ENCODE measurements at places on chromosomes 1 and 21.
A peak's percentile ranks its signal among the peaks of the same experiment; 100 is the strongest.

DNA sequence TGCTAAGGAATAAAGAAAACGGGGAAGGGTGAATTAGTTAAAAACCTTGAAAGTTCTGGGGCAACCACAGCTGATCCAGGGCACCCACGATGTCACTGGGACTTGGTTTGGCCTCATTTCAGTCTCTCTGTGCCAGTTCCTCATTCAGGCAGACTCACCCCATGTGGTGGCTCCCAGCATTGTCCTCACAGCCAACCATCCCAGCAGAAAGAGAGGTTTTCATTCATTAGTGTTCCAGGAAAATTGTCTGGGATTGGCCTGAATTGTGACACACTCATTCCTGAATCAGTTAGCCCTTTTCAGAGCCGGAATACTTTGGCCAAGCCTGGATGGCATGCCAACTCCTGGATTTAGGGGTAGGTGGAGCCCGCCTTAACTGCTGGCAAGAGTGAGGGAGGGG, 367.7 kb downstream of the PRDM2 start:
- DNase-seq: no peak

- DNase-seq: no peak
Measured at GRCh38 chr1:180231936-180232335, 1.9 kb downstream of the LHX4 start.

DNA sequence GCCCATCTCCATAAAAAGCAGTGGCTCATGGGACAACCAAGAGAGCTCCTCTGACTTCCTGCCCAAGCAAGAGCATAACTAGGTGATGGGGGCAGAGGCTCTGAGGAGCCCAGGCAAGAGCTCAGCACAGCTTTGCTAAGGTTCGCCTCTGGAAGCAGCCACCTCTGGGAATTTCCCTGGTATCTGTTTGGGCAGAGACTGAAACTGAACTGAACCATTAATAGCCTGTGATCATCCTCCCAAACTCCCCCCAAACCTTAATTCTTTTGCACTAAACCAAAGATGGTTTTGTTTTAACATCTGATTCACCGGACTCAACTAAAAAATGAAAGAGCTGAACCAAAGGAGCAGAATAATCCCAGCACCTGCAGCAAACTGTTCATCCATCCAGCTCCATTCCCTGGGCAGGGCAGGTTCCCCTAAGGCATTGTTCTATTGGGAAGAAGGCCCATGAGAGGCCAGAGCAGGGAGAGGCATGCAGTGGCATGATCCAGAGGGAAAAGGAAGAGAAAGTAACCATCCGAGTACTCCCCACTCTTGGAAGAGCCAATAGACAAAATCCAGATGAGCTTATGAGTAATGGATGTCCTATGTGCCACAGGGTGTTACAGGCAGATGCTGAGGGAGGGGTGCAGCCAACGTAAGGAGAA, 77.8 kb upstream of the KAZN start:
- no peak for DNase-seq

DNA sequence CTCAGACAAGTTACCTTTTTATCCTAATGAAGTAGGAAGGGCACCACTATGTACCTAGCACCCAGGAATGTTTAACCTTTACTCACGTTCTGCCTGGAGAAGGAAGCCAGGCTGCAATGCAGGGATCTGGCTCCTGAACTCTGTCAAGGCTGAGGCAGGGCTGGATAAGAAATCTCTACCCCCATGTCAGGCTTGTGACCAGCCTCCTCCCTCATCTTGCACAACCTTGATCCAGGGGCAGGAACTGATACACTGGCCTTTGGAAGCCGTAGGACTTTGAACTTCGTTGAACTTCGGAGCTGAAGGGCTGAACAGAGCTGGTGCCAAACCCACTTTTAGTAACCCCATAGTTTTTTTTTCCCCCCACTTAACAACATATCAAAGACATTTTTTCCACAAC, 8.0 kb upstream of the AKR1A1 start:
- no peak for DNase-seq

DNA sequence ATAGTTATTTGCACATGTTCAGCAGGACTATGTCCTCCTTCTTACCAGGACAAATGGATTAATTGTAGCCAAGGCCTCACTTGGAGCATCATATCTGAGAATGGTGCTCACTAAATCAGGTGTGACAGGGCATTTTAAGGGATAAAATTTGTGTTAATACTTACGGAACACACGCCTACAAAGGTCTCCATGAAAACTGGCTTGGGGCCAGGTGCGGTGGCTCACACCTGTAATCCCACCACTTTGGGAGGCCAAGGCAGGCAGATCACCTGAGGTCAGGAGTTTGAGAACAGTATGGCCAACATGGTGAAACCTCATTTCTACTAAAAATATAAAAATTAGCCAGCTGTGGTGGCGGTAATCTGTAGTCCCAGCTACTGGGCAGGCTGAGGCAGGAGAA, 75.1 kb upstream of the CAPZB start:
- DNase-seq: no peak

GRCh38 chr1:41507110-41507720, 22.7 kb upstream of the EDN2 start:
- DNase-seq: no peak

DNA sequence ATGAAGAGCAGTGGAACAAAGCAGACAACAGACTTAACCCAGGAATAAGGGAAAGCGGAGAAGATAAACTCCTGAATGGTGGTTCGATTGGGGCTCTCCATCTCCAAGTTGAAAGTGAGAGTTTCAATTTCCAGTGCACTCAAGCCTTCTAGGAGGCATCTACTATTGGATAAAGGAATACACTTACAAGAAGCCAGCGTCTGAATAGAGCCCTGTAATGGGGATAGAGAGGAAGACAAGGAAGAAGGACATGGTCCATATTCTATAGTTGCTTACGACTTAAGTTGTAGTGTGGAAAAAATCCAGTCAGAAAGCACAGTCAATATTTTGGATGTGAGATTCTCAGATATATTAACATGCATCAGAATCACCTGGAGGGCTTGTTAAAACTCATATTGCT, at the start of gene OR6K2:
Gene OR6K2 (minus strand): TSS at position 101 of the 400 bp plus-strand sequence. CDS start 0 bp downstream, at position 101.
- DNase-seq: no peak

- DNase-seq: no peak
Measured at GRCh38 chr1:111895017-111895416, 94.5 kb downstream of the KCND3 start.

GRCh38 chr1:200453553-200453905, 43.7 kb upstream of the ZNF281 start:
- DNase-seq: no peak

DNA sequence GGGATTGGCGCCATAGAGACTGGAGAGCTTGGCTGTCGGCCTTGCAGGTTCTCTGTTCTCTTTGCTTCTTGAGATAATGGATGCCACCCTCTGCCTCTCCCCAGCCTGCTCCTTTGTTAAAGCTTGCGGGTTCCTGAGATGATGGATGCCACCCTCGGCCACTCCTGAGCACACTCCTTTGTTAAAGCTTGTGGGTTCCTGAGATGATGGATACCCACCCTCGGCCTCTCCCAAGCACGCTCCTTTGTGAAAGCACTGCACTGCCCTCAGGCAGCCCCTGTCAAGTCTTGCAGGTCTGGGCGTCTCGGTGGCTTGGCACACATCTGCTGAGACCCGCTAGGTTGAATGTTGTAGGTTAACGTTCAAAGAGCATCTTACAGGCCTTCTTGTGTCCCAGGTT, 76.5 kb downstream of the SCCPDH start:
- no peak for DNase-seq

DNA sequence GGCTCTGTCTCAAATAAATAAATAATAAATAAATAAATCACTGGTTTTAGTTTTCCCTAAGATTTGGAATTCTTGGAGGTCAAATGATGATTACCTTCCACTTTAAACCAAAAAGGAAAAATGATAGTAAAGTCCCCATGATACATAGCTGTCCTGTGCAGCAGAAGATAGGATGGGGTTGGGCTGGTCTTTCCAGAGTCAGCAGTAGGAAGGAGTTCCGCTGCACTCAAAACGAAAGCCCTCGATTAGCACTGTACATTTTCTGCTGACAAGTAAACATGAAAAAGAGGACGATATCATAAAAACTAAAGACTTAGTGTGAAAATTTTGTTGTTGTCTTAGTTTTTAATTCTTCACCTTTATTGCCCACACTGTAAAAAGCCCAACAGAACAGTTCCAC, 79.7 kb downstream of the ATP5PO start:
- no peak for DNase-seq

DNA sequence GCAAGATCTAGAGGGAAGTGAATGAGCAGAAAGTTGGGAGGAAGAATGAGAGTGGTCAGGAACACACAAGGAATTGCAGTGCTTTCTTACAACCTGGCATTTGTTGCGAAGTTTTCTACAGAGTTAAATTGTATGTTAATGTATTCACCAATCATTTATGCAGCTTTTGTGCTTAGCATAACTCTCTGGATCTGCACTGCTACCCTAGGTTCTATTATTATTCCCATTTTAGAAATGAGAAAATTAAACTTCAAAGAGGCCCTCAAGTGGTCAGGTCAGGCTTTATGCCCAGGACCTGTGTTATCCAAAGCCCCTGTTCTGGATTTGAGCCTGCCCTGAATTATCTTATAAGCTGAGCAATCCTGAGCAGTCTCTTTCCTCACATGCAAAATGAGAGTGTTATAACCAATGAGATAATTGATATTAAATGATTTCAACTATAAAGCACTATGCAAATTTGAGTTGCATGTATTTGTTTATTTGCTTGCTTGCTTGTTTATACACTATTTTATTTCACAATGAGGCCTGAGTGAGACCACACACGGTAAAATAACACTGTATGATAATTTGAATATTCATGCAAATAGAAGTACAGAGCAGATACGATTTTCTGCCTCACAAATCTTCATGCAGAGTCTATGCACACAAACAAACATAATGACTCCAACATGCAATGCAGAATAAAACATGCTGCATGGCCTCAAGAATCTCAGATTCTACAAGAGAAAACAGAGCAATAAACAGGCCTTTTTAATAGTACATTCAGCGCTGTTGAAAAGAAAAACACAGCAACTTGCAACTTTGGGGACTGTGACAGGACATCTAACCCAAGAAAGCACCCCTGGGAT, 323.0 kb downstream of the PLPP3 start:
- DNase-seq: no peak

DNA sequence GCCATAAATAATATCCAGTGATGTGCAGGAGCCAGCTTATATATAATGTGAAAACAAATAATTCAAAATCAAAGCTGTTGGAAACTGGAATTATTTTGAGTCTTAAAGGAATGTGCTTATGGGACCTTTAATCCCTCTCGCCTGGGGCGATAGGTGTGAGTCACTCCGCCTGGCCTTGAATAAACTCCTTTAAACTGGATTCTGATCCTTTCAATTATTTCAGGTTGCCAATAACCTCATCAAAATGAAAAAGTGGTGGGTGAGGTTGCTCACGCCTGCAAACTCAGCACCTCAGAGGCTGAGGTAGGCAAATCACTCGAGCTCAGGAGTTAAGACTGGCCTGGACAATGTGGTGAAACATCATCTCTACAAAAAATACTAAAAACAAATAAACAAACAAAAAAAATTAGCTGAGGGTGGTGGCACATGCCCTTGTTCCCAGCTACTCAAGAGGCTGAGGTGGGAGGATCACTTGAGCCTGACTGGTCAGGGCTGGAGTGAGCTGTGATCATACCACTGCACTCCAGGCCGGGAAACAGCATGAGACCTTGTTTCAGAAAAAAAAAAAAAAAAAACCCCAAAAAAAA, 11.4 kb upstream of the SLC2A5 start:
- no peak for DNase-seq

DNA sequence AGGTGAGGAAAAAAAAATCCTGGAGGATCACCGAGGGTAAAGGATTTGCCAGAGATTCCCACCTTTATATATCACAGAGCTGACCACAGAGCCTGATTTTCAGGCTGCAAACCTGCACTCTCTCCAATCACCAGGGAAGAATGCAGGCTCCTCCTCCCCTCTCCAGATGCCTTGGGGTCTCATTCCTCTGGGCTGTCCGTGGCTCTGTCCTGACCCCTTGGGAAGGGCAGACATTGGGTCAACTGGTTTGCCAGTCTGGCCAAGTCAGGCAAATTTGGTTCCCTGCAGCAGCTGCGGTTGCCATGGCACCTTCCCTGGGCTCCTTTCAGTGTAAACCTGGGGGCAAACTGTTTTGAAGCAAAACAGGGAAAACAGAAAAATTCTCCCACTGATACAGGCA, 11.6 kb upstream of the OPRD1 start:
- DNase-seq: no peak

DNA sequence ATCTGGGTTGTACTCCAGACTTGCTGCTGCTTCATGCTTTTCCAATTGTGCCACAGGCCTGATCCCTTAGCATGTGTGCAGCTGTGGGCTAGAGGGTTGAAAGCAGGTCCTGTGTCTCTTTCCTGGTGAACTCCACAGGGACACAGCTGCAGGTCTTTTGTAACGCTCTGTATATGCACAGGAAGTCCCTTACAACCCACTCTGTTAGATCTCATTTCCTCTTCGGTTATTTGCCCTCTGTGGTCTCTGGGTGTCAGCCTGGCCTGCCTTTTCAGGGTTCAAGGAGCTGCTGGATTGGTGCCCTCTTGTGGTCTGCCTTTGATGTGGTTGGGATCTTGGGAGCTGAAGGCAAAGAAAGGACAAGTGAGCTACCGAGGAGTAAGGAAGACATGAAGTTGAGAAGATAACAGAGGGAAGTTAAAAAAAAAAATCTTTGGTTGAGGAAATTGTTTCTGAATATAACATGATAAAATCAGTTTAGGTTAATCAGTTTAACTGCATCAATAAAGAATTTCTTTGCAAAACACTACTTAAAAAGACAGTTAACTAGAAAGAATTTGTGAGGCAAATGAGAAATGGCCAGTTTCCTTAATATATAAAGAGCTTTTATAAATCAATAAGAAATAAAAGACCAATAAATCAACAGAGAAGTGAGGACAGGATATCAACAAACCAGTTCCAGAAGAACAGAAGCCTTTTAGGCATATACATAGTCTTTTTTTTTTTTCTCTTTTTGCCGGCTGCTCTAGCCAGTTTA, 44.1 kb downstream of the UCK2 start:
- DNase-seq: peak; percentile 86

DNA sequence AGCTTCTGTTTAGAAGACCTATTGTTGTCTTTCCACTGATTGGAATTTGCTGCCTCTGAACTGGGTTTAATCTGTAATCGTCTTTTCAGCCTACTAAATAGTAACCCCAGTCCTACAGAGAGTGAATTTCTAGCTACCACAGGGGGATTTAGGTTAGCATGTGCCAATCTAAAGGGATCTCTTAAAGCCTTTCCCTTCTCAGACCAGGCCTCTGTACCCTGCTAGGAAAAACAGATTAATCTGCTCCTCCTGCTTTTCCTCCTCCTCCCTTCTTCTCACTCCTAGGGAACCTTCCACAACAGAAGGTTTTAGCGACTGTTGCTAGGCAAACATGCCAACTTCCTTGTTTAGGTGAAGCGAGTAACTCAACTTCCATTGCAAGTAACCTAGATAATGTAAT, 1.3 kb upstream of the RC3H1 start:
- no peak for DNase-seq

DNA sequence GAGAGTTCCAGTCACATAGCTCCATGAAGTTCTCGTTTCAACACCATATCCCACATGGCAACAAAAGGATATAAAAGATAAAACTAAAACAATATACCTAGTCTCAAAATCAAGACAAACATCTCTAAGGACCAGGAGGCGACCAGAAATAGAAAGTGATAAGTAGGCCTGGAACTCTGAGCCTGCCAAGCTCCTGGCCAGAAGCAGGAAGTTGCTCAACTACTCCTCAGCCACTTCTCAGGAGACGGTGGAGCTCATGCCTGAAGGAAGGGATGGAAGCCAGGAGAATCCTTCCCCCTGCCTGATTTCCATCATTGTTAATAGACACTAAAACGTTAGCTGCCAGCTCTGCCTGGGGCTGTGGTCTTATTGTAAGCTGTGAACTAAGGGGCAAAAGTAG, 94.7 kb downstream of the DISP1 start:
- DNase-seq: no peak

- DNase-seq: no peak
Measured at GRCh38 chr1:187987236-187987776, 1158.6 kb downstream of the PLA2G4A start.

GRCh38 chr21:27589781-27590180, 622.9 kb upstream of the ADAMTS5 start:
- no peak for DNase-seq
